ENCODE measurements at places on chromosomes 2 and 18.

DNA sequence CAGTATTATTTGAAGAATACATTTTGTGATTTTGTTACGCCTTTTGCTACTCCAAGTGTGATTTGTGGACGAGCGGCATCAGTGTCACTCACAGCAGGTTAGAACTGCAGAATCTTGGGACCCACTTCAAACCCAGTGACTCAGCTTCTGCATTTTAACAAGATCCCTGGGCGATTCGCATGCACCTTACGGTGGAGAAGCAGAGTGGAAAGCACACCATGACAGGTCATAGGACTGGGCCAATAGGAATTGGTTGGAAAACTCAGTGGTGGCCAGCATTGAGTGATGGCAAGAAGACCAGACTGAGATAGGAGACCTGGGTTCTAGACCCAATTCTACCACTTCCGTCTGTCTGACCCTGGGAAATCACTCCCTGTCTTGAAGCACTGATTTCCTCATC, 26.3 kb downstream of the CTLA4 start:
- DNase-seq, result no peak

- no peak for DNase-seq
Measured at GRCh38 chr2:188051706-188052105, 240.0 kb upstream of the GULP1 start.

DNA sequence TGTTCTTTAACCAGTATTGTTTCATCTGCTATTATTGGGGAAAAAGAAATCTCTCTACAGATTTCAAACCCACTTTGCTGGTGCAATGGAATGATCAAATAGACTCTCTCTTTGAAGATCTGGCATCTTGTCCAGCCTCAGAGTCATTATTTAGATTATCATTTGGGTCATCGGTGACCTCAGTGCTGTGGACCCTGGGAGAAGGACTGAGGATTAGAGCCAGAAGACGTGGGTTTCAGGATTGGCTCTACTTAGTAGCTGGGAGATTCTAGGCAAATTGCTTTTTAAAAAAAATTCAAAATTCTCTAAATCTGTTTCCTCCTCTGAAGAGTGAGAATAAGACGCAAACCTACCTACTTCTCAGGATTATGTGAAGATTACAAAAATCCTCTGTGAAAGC, 107.6 kb upstream of the CTAGE1 start:
- DNase-seq, result no peak

DNA sequence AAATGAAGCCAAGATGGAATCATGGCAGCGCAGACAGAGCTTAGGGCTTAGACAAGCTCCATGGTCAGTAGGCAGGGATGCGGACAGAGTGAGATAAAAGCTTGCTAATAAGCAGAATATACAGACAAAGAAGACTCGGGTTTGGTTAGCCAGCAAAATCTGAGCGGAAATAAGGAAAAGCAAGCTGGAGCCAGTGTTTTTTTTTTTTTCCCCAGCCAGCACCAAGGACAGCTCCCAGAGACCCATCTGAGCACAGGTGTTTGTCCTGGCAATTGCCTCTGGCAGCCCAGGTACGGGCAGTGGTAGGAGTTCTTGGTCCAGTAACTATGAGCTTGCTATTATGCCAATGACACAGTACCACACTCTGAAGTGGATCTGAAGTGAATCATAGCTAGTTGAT, 187.6 kb downstream of the ADCYAP1 start:
- no peak for DNase-seq

DNA sequence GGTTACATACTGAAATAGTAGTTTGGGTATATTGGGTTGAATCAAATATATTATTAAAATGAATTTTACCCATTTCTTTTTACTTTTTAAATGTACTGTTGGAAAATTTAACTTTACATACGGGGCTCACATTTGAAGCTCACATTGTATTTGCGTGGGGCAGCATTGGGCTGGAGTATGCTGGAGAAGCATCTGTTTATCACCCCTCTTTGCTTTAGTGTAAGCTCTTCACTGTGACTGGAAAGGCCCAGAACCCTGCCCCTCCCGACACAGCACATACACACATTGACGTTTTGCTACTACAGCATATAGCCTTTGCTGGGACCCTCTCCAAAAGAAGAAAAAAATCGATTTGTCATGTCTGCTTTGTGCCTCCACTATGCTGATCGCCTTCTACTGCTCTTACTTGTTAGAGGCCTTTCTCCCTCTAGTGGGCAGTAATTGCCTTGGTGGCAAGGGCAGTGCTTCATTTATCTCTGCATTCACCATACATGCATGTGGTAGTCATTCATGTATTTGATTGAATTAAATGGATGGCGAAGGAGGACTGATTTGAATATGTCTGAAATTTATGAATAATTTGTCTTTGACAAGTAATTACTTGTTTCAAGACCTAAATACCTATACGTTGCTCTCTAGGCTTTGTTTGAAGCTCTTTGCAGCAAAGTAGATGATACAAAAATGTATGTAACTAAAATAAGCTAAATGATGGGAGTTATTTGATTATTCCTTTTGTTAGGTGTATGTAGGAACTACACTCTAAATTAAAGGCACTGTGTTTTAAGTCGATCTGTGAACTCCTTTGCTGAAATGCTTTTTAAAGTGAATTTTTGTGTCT, 37.4 kb downstream of the VAPA start:
- no peak for DNase-seq

DNA sequence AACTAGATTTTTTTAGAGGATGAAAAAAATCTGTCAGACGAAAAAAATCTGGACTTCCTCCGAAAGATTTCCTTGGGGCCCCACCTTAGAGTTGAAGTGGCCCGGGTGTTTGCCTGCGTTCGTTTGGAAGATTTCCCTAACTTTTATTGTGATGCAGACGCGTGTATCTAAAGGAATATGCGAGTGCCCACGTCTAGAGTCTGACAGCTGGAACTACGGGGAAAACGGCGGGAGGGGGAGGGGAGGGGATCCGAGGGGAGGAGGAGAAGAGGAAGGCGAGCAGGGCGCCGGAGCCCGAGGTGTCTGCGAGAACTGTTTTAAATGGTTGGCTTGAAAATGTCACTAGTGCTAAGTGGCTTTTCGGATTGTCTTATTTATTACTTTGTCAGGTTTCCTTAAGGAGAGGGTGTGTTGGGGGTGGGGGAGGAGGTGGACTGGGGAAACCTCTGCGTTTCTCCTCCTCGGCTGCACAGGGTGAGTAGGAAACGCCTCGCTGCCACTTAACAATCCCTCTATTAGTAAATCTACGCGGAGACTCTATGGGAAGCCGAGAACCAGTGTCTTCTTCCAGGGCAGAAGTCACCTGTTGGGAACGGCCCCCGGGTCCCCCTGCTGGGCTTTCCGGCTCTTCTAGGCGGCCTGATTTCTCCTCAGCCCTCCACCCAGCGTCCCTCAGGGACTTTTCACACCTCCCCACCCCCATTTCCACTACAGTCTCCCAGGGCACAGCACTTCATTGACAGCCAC, 2.4 kb upstream of the SP9 start:
- DNase-seq, result no peak

GRCh38 chr18:3184275-3184963, 35.3 kb downstream of the MYOM1 start:
- DNase-seq, result no peak

GRCh38 chr18:65968239-65969004, 217.6 kb downstream of the CDH7 start:
- DNase-seq, result no peak

DNA sequence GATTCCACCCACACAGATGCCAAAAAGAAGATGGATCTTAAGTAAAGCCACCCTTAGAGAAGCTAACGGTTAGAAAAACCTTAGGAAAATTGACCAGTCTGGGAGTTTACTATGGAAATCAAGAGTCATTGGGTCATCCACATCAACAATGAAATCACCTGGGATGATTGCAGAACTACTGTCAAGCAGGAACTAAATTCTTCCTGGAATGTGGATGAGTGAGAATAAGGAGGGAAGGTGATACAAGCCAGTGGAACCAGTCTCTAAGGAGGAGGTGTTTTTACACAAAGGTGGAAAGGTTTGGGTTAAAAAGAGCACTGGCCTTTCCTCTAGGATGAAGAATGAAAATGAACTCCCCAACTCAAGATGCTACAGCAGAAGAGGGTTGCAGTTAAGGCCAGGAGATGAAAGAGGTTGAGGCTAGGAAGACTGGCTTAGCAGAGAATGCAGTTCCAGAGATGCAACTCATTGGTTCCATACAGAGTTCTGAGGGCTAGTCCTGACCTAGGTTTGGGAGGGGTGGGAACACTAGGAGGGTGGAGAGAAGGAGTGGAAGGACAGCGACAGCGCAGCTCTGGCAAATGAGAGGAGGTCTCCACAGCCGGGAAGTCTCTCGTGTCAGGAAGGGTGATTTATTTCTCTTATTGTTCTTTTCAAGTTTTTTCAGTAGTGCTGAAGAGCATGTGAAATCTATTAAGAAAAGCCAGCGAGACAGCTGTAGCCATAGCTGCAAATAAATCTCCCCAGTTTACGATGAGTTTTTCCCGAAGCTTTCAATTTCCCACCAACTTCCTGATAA, 27.7 kb upstream of the KDM3A start:
- no peak for DNase-seq

GRCh38 chr18:78634061-78634696, 345.4 kb upstream of the SALL3 start:
- no peak for DNase-seq

GRCh38 chr2:46179037-46179621, 118.1 kb upstream of the EPAS1 start:
- DNase-seq, result no peak

DNA sequence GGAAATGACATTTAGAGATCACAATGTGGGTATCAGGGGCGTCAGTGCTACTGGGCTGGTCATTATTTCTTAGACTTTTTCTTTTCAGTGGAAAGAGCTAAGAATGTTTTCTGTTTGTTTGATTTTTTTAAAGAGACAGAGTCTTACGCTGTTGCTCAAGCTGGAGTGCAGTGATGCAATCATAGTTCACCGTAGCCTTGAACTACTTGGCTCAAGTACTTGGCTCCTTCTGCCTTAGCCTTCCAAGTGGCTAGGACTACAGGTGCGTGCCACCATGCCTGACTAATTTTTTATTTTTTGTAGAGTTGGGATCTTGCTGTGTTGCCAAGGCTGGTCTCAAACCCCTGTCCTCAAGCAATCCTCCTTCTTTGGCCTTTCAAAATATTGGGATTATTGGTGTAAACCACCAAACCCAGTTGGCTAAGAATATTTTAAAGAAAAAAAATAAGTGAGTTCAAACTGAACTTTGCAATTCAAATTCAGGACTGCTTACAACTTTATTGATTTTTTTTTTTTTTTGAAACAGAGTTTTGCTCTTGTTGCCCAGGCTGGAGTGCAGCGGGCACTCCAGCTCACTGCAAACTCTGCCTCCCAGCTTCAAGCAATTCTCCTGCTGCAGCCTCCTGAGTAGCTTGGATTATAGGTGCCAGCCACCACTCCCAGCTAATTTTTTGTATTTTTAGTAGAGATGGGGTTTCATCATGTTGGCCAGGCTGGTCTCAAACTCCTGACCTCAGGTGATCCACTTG, 154.2 kb downstream of the MIB1 start:
- no peak for DNase-seq

DNA sequence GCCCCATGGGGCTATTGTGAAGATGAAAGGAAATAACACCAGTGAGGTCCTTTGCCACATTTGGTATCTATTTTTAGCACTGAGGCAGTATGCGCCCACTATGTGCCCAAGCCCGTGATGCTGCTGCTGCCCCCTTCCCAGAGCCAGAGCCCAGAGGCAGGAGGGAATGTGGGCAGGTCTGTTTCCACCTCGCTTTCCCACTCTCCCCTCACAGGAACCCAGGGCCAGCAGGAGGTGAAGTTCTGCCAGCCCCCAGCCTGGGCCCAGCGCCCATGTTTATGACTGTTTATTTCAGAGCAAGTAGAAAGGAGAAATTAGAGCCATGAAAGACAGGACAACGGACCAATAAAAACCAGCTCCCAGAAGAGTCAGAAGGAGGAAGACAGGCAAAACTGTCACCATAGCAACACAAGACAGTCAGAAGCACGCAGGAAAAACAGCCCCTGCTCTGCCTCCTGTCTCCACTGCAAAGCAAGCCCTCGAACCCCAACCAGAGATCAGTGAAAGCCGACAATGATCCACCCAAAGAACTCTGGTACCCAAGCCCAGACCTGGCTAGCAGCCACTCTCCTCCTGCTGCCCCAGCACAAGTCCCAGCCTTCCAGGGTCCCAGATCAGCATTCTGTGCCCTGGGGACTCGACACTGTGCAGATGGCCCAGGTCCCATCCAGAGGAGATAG, 1.4 kb downstream of the CYRIA start:
- no peak for DNase-seq

GRCh38 chr2:201633661-201634249, 9.5 kb downstream of the TMEM237 start:
- DNase-seq, result no peak

DNA sequence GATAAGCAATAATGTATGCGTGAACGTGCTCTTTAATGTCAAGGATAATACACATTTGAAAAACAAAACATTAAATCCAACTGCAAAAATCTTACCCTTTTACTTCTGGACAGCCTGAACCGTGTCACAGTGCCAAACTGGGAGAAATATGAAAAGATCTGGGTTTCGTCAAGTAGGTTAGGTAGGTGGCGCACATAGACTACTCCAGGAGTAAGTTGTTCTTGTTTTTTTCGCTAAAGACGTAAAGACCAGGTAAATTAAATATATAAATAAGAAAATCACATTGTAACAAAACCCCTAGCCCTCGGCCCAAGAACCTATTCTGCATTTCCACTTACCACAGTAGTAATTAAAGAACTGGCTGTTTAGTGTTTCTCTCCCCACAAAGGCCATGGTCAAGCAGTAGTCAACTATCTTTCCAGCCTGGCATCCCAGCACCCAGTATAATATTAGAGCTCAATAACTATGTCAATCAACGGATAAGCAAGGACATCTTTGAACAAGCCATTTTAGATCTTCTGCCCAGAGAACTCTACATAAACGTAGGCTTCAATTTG, 1.1 kb downstream of the NIFK start:
- DNase-seq, result no peak

GRCh38 chr2:238216651-238217184, 13.2 kb upstream of the ILKAP start:
- DNase-seq, result no peak

DNA sequence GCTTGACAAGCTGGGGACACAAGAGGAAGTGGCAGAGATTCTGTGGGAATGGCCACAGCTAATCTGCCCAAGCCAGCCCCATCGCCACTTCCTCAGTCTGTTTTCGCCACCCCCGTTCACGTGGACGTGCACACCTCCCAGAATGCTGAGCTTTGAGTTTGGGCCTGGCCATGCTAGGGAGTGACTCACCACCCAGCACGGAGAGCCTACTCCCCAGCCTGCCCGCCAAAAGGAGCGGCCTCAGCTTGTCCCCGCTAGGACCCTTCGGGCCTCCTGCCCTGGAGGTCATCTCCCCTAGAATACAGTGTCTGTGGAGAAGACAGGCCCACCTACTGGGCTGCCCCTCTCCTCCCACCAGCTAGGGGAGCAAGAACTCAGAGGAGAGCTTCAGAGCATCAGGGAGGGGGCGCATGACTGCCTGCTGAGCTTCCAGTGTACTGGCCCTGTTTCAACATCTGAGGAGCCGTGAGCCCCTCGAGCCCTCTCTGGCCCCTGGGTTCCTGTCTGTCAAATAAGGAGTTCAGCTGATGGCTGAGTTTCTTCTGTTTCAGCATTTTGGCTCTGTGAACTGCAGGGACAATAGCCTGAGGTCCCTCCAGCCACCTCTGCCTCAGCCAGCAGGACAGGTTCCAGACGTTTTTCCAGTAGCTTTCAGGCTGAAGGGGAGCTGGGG, 5.1 kb downstream of the SLC35F6 start:
- DNase-seq, result no peak
